ENCODE measurements at places on chromosomes 16 and 17.

GRCh38 chr16:14241631-14242030 is 170.5 kb downstream of the MRTFB start:
- no peak for DNase-seq

- DNase-seq, result no peak
Measured at GRCh38 chr17:4048218-4048617, 84.0 kb upstream of the ATP2A3 start.

GRCh38 chr17:16106161-16106891 is 106.7 kb downstream of the TTC19 start:
- DNase-seq, result no peak

DNA sequence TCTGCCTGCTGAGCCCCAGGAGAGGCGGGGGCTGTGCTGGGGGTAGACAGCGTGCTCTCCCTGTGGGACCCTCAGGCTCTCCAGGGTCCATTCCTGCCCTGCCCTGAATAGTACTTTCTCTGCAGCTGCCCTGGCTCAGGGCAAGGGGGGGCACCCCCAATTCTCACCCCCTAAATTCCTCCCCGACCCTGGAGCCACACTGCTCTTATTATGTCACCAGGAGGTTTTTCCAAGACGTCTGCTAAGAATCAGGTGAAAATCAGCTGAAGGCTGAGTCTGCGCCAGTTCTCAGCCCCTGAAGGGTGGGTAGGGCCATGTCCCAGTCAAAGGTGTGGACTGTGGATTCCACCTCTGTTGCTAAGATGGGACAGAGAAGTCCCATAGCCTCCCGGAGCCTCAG is 49.9 kb upstream of the MAP3K14 start:
- DNase-seq, result no peak

DNA sequence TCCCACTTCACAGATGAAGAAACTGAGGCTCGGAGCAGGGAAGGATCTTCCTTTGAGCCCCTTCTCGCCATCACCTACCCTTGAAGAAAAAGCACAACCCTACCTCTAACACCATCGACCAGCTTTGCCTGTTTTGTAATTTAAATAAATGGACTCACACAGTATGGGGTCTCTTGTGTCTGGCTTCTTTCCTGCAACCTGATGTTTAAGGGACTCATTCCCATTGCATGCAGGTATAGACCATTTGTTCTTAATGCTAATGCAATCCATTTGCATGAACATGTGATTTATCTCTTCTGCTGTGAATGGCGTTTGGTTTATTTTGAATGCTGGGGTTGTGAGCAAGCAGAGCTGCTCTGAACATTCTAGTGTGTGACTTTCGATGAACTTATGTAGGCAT is 150.8 kb upstream of the FOXF1 start:
- DNase-seq, result no peak

GRCh38 chr16:79673635-79674034 is 73.1 kb upstream of the MAF start:
- no peak for DNase-seq

- no peak for DNase-seq
Measured at GRCh38 chr16:5072334-5073278, 963 bp downstream of the ALG1 start.

DNA sequence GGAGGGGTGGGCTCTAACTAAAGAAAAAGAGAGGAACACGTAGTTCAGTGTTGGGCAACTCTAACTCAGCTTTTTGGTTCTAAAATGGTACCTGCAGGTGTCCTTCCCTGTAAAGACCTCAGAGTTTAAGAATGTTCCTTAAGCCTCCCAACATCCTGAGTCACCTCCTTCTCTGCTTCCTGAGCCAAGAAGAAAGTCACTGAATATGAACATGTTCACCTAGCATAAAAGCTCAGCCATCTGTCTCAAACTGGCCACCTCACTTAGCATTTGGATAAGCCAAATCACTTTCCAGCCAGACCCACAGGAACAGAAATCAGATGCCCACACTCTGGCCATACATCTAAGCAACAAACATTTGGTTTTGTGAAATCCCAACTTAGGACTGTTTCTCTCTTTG is 3.7 kb downstream of the TMEM98 start:
- no peak for DNase-seq

- no peak for DNase-seq
Measured at GRCh38 chr17:2179615-2180295, 123.8 kb downstream of the SMG6 start.
